ENCODE measurements at places on chromosomes 1 and 21.

DNA sequence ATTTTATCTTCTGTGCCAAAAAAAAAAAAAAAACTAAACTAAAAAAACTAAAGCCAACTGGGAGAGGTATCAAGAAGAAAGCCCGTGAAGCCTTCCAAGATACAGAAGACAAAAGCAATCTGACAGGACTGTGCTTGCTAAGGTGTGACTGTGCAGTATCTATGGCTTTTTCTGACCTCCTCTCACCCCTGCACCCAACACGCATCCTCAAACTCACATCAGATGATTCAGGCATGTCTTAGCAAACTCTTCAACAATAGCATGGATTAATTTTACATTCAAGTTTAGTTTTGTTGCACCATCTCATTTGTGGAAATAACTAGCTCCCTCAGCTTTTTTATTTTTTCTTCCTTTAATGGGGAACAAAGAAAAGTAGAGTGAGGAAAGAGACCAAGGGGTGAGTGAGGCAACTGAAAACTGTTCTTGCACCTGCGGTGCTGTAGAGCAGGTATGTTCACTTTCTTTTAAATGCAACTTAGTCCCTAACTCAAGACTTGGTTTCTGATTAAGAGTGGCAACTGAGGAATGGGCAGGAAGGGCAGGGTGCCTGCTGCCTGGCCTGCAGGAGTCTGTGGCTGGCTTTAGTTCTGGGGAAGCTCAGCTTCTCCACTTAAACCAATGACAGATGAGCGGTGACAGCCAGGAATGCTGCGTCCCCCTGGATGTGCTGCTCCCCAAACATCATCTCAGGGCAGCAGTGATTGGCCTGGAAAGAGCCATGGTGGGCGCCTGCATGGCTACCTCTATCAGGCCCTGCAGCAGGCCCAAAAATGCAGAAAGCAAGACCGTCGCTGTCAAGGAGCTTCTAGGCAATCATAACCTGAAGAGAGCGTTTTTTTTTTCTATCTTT, 71.3 kb upstream of the LRRC8B start:
- no peak for DNase-seq

DNA sequence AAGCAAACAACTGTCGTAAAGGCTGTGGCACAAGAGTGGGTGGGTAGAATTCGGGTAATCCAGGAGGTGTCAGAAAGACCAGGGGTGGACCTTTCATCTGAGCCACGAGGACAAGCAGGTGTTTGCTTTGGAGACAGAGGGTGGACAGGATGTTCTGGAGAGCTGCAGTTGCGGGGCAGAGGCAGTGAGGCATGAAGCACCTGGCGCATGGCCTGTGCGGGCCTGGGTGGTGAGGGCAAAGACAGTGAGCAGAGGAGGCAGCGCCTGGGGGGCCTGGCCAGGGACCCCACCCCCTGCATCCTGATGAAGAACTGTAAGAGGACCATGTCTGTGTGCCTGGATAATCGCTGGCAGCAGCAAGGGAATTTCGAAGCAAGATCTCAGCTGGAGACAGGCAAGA, 24.9 kb downstream of the KIF26B start:
- DNase-seq = no peak

GRCh38 chr1:223549740-223550139, 115.8 kb downstream of the CAPN8 start:
- DNase-seq = no peak

- no peak for DNase-seq
Measured at GRCh38 chr1:169106921-169107602, 572 bp downstream of the ATP1B1 start.

GRCh38 chr1:184241446-184241845, 145.4 kb upstream of the C1orf21 start:
- no peak for DNase-seq

DNA sequence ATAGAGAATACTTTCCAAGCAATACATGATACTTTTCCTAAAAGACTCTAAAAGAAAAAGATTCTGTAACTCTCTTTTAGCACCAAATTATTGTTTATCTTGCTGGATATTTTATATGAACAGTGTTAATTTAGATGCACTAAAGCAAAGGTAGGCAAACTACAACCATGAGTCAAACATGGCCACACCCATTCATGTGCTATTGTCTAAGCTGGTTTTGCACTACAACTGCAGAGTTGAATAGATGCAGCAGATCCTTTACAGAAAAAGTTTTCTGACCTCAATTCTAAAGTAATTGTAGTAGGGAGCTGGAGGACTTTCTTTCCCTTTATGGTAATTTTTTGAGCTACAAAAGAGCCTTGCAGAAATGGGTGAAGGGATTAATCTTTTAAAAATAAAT, 19.4 kb downstream of the BLZF1 start:
- no peak for DNase-seq
